ENCODE measurements at places on chromosomes 12 and 14.
A peak's percentile ranks its signal among the peaks of the same experiment; 100 is the strongest.

DNA sequence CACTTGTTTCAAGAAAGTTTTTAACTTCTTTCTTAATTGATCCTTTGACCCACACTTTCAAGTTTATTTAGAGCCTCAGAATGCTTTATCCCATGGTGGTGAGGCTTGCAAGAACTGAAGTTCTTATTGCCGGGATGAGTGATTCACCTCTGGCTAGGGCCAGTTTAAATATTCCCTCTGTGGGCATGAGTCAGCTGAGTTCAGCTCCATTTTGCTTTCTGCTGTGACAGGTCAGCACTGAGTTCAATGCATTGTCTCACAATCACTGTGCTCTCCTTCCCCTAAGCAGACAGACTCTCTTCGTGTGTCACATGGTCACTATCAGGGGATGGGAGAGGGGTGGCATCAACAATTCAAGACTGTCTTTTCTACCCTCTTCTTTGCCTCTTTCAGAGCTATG is 514.6 kb upstream of the FBXO33 start:
- no peak for DNase-seq

GRCh38 chr12:81252228-81252627 is 174.3 kb downstream of the ACSS3 start:
- DNase-seq = no peak

- peak; percentile 31 for DNase-seq
These were observed 1.2 kb downstream of the SRSF9 start for GRCh38 chr12:120468325-120468820.

- no peak for DNase-seq
These were observed 5.7 kb upstream of the RABGGTA start for GRCh38 chr14:24277071-24277470.

DNA sequence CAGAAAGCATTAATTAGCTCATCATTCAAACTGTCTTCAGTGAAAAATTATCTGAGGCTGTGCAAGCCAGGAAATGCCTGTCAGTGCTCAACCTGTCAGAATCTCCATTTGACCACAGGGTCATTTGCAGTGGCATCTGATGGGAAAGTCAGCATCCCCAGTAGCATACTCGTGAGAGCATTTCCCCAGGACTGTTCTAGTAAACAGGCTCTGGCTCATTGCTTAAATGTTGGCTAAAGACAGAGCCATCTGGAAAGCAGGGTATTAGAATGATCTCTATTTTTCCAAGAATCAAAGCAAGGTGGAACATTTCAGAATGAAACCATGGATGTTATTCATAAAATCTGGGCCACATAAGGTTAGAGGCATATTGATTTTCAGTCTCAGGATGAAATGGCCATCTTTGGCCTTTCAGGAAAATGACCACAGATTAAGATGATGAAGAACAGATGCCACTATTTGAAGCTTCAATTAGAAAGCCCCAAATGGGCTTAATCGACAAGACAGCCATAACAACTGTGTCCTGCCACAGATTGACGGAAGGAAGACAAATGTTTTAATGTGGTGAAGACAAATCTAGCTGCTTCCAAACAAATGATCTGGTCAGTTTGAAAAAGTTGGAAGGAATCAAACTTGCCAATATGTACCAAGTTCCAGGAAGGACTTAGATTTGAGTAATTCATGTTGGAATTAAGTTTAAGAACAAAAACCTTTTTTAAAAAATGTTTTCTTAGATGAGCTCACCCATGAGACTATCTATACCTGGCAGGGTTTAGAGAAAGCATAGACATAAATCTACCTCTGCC is 94.0 kb upstream of the FAR2 start:
- no peak for DNase-seq

- DNase-seq = no peak
These were observed 8.8 kb upstream of the KRT74 start for GRCh38 chr12:52582486-52582885.

DNA sequence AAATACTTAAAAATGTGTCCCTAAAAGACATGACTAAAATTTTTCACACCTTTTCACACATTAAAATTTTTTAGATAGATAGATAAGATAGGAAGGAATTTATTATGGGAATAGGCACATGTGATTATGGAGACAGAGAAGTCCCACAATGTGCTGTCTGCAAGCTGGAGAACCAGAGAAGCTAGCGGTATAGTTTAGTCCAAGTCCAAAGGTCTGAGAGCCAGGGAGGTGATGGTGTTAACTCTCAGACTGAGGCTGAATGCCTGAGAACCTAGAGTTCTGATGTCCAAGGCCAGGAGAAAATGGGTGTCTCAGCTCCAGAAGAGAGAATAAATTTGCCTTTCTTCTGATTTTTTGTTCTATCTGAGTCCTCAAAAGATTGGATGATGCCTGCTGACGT is 65.7 kb downstream of the POLR3B start:
- no peak for DNase-seq

- DNase-seq = no peak
These were observed 36.0 kb downstream of the NTF3 start for GRCh38 chr12:5467931-5468330.

GRCh38 chr12:25883026-25883916 is 75.2 kb upstream of the RASSF8 start:
- no peak for DNase-seq

DNA sequence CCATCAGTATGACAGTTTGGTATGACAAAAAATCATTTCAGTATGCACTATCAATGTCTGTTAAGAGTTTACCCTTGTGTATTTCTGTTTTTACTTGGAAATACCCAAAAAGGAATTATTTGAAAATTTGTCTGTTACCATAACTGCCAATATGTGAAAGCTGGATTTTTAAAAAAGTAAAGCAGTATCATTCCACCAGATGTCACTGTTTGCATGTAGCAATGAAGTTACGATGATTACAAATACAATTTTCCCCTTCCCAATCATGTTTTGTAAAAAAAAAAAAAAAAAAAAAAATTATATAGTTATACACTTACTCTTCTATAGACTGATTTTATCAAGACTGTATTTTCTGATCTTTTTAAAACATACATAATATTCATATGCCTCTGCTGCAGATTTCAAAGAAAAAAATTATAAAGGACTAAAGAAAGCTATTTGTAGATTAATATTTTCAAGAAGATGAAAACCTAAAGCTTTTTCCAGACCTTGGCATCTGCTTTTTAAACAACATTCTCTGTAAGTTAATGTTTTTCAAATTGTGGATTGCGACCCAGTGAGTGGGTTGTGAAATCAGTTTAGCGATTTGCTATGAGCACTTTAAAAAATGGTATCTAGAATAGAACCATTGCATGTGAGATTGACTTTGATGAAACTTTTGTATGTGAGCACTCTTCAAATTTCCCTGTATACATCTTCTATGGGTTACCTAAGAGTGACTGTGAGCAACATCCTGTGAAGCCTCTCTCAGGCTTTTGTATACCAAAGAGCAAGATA is 114.2 kb downstream of the TTC6 start:
- no peak for DNase-seq

DNA sequence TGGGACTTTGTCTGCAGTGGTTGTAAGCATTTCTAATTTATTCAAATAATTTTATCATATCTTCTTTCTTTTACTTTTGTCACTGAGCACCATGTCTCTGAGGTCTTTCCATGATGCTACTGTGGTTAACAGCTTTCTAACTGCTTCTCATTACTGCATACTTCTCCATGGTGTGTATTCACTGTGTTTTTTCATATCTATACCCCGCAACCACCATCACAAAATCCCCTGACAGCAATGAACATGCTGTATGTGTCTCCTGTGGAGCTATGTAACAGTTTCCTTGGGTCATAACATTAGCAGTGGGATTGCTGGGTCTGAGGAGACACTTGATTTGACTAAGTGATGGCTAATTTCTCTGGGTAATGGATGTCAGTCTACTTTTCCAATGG is 29.2 kb upstream of the CHST11 start:
- no peak for DNase-seq

- no peak for DNase-seq
These were observed 26.4 kb downstream of the TMEM132D start for GRCh38 chr12:129877411-129877810.

DNA sequence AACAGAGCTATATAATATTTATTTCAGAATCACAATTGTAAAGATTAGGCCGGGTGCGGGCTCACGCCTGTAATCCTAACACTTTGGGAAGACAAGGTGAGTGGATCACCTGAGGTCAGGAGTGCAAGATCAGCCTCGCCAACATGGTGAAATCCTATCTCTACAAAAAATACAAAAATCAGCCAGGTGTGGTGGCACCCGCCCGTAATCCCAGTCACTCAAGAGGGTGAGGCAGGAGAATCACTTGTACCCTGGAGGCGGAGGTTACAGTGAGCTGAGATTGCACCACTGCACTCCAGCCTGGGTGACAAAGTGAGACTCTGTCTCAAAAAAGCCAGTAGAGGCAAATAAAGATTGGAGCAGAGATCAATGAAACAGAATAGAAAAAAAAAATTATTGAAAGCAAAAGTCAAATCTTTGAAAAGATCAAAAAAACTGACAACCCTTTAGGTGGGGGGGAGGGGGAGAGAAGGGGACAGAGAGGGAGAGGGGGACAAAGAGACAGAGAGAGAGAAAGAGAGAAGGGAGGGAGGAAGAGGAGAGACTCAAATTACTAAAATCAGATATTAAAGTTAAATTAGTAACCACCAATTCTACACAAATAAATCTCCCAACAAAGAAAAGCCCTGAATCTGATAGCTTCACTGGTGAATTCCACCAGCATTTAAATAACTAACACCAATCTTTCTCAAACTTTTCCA is 52.4 kb upstream of the AP4S1 start:
- DNase-seq = no peak

DNA sequence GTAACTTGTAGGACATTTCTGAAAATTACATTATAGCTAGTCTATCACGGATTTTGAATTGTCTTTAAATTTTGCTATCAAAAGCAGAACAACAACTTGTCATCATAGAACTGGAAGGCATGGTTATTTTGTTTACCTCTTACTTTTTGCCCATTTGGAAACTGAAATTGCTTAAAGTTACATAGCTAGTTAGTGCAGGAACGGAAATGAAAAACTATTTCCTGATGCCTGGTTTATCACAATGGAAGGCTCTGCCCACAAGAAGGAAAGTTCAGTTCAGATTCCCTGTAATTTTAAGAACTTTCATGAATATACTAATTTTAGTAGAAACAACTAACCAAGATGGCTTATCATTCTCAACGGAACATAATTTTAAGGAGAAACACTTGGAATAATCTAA is 427.7 kb downstream of the RAD51B start:
- DNase-seq = no peak

- no peak for DNase-seq
These were observed 34.6 kb upstream of the PPP2R5C start for GRCh38 chr14:101726954-101727302.

- DNase-seq = no peak
These were observed 8.8 kb upstream of the AMHR2 start for GRCh38 chr12:53414756-53415417.

DNA sequence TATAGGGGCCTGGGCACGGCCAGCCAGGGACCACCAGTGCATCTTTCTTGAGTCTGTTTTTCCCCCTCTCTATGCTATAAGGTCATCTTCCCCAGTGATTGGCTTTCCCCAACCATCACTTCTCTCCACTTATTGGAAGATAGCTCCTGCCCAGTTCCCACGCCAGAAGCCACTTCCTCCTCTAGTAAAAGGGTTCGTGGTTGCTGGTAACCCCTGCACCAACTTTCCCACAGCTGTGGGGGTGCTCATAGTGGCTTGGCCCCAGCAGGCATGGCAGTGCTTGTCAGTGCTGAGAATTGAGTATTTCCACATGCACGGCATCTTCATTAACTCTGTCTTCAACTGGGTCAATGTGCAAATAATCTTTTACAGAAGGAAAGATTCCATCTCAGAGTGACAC is 215.4 kb downstream of the FOXN3 start:
- no peak for DNase-seq

- DNase-seq = no peak
These were observed 33.1 kb downstream of the FERMT2 start for GRCh38 chr14:52917735-52918134.

DNA sequence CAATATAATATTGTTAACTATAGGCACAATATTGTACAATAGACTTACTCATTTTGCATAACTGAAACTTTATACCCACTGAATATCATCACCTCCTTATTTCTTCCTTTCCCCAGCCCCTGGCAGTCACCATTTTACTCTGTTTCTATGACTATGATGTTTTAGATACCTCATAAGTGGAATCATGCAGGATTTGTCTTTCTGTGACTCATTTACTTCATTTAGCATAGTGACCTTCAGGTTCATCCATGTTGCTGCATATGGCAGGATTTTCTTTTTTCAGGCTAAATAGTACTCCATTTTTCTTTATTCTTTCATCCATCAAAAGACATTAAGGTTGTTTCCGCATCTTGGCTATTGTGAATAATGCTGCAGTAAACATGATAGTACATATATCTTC is 18.9 kb downstream of the USP15 start:
- no peak for DNase-seq

DNA sequence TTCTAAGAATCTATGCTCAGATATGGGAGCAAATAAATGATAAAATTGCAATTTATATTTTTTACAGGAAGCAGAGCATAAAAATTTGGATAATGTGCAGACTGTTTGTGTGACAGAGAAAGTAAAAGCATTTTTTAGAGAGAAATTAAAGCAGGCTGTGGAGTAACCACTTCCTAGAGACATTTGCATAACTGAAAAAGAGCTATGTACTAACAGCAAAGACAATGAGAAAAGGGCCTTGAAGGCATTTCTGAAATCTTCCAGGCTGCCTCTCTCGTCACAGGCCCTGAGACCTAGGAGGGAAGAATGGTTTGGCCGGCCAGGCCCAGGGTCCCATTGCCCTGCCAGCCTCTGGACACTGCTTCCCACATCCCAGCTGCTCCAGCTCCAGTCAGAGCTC is 247.2 kb downstream of the ALX1 start:
- DNase-seq = no peak

GRCh38 chr12:75658901-75659823 is 147.8 kb upstream of the KRR1 start:
- no peak for DNase-seq

GRCh38 chr12:88570103-88570502 is 10.2 kb downstream of the KITLG start:
- DNase-seq = no peak

DNA sequence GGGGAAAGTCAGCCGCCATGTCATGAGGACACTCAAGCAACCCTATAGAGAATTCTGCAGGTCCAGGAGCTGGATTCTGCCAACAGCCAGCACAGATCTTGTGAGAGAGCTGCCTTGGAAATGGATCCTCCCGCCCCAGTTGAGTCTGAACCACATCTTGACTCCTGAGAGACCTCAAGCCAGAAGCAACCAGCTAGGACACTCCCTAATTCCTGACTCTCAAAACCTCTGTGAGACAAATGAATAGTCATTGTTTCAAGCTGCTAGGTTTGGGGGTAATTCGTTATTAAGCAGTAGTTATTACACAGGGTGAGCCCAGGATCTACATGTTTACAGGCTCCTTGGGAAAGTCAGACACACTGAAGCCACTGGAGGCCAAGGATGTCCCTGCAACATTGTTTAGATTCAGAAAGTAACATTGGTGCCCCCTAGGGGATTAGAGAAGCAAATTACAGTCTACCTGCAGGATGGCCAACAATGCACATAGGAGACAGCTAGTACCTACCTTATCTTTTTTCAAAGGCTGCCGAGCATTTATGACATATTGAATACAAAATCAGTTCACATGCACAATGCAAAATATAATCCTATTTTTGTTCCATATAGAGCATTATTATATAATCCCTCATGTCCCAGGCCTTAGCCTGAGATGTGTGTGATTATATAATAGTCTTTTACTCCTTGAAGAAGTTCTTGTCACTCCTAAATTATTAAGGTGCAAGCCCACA is 57.9 kb upstream of the FICD start:
- DNase-seq = no peak

GRCh38 chr12:27467641-27468040 is 21.1 kb downstream of the SMCO2 start:
- no peak for DNase-seq
